Cardiac ventricle fibroblast (primary cell): ENCODE measurements at places on chromosomes 2 and 18. TPM values are rescaled to one million over a fixed set of nuclear protein-coding genes. Genes with fewer than 3 reads are reported as not detected.

IL1F10 gene
- total RNA-seq = not detected in 2 replicates

CENPA gene
- total RNA-seq = 0.87 and 1.9 TPM in 2 replicates

IL18RAP gene
- 0.34 TPM in 1 of 2 replicates, not detected in the other for total RNA-seq

C2orf15 gene
- total RNA-seq = not detected in 2 replicates

TWIST2 gene
- total RNA-seq = 94.5 and 105 TPM in 2 replicates

LYPD1 gene
- not detected in 2 replicates for total RNA-seq

TRABD2A gene
- 3.3 and 5.6 TPM in 2 replicates for total RNA-seq

ALPG gene
- not detected in 2 replicates for total RNA-seq

TFCP2L1 gene
- total RNA-seq = not detected in 2 replicates

XDH gene
- not detected in 2 replicates for total RNA-seq

SLC4A5 gene
- 0.34 and 1.7 TPM in 2 replicates for total RNA-seq

CPLX4 gene
- not detected in 2 replicates for total RNA-seq

SLC40A1 gene
- 19.7 and 21.3 TPM in 2 replicates for total RNA-seq

PASK gene
- 0.81 and 1.8 TPM in 2 replicates for total RNA-seq
